Caudate nucleus (tissue), 63 donors: ENCODE measurements at places on chromosomes 7 and 10.

GRCh38 chr10:78997635-78998618 lies 70.8 kb upstream of the ZMIZ1 start:
- no peak for DNase-seq

GRCh38 chr7:3451701-3452100 lies 150.6 kb downstream of the SDK1 start:
- DNase-seq: no peak

- no peak for DNase-seq
Observed at GRCh38 chr7:16945372-16945771, 63.6 kb upstream of the AGR3 start.

DNA sequence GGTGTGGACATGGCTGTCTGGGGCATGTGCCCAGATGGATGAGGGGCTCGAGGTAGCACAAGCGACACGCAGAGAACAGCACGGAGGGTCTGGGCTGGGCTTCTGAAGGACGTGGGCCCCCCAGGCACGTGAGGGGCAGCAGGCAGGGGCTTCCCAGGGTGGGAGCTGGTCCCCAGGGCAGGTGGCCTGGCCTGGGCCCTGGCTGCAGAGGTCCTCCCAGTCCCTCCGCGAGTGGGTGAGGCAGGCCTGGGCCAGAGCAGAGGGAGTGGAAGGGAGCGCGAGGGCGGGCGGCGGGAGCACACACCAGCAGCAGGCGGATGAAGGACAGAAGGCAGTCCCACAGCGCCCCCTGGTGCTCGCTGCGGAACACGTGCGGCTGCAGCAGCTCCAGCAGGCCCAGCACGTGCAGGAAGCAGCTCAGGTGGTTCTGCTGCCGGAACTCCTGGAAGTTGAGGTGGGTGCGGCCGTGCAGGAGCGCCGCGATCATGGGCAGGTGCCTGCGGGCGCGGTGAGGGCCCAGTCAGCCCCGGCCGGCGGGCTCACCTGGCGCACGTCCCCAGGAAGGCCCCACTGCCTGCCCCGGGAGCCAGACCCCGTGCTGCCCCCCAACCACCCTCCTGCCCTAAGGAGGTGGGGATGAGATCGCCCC lies 14.7 kb upstream of the MICALL2 start:
- peak; percentile 54 for DNase-seq

GRCh38 chr10:60654813-60655464 lies 123.3 kb upstream of the CDK1 start:
- no peak for DNase-seq

GRCh38 chr7:7569615-7570014 lies 2.9 kb downstream of the MIOS start:
- no peak for DNase-seq

DNA sequence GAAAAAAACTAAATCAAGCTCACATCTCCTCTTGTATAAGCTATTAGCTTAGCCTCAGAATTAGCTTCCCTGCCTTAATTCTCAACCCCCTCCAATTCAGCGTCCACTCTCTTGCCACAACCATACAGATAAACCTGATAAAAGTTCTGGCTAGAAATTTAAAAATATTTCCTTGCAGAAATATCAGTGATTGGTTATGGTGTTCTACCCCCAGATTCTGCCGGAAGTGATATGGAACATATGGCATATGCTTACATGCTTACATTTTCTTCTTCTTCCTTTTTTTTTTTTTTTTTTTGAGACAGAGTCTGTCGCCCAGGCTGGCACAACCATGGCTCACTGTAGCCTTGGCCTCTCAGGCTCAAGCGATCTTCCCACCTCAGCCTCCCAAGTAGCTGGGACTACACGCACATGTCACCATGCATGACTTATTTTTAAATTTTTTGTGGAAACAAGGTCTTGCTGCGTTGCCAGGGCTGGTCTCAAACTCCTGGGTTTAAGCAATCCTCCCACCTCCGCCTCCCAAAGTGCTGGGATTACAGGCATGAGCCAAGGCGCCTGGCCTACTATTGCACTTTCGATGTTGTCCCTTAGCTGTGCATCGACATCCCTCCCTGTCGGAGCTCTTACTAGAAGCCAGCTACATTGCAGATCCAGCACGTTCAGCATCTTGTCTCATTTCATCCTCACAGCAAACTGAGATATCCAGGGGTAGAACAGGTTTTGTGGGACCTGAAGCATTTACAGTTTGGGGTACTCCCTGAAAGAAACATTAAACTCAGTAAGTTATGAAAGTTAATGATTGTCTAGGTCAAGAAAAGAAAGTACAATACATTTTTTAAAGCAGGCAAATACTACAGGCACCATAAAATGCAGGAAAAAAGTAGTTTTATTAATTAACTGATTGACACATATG lies 205.6 kb upstream of the TCF7L2 start:
- DNase-seq: no peak
